ENCODE measurements at places on chromosomes 3 and 15.
A peak's percentile ranks its signal among the peaks of the same experiment; 100 is the strongest.

GRCh38 chr3:72241525-72241924, 456.6 kb upstream of the PROK2 start:
- DNase-seq: no peak

DNA sequence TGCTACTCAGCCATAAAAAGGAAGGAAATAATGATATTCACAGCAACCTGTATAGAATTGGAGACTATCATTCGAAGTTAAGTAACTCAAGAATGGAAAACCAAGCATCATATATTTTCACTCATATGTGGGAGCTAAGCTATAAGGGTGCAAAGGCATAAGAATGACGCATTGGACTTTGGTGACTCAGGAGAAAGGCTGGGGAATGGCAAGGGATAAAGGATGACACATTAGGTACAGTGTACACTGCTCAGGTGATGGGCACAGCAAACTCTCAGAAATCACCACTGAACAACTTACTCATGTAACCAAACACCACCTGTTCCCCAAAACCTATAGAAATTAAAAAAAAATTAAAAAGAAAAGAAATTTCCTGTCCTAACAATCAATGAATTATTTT, 42.7 kb downstream of the ALCAM start:
- no peak for DNase-seq

GRCh38 chr3:35602395-35602936, 36.9 kb upstream of the ARPP21 start:
- no peak for DNase-seq

DNA sequence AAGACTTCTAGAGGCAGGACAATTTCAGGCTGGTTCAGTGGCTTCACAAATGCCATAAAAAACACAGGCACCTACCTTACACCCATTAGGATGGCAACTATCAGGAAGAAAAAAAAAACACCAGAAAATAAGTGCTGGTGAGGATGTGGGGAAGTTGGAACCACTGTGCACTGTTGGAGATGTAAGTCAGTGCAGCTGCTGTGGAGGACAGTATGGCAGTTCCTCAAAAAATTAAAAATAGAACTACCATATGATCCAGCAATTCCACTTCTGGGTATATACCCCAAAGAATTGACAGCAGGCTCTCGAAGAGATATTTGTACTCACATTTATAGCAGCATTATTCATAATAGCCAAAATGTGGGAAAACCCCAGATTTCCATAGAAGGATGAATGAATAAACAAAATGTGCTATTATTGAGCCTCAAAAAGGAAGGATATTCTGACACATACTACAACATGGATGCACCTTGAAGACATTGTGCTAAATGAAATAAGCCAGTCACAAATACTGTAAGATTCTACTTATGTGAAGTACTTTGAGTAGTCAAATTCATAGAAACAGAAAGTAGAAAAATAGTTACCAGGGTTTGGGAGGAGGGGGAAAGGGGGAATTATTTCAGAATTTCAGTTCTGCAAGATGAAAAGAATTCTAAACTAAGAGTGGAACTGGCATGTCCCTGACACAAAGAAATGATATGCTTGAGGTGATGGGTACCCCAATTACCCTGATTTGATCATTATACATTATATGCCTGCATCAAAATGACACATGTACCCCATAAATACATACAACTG, 40.9 kb downstream of the NR1D2 start:
- no peak for DNase-seq

- DNase-seq: peak; percentile 84
Observed at GRCh38 chr3:15269091-15269989, 63.0 kb downstream of the SH3BP5 start.

GRCh38 chr3:112459750-112460149, 39.5 kb downstream of the BTLA start:
- DNase-seq: no peak

DNA sequence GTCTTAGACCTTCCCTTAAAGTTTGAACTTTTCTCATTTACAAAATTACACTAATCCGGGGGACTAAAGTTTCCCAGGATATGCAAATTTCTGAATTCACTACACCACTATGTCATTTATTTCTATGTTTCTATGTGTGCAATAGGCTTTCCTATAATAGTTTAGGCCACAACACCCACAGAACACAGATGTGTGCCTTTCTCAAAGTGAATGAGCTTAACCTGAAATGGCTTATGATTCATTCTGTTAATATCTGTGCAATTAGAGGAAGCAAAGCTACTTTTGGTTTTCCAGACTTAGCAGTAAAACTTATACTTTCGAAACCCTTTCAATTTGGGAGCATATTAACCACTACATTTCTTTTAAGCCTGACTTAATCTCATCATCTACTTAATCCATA, 748.1 kb downstream of the GBE1 start:
- no peak for DNase-seq

GRCh38 chr3:157226173-157226847, 66.4 kb upstream of the CCNL1 start:
- no peak for DNase-seq

DNA sequence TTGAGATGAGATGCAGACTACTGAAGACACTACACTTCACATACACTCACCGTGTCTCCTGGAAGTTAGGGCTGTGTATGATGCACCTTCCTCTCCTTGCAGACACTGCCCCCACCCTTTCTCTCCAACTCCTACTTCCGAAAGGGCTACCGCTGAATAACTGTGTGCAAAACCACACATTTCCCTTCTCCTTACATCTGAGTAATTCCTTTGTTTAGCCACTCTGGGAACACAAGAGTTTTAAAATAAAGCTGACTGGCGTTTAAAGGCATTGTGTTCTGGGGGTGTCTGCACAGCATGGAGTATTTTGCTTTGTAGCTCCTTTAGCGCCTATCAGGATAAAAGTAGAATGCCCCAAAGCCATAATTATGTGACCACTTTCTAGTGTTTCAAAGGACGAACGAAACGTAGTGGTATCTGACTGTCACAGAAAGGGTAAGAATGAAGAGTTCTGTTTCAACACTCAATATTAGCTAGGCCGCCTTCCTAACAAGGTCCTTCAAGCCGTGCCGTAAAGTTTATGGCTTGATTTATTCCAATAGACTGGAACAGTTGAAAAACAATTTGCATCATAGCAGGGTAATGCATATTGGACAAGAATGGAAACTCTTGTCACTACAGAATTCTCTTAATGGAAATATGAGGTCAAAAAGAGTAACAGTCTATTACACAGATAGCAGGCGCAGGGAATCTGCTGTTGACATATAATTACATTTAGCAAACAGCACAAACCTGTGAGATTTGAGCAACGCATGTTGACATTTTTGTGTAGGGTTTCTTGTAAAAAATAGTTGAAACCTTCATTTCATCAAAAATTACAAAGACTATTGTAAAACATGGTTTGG, 619.9 kb downstream of the FOXP1 start:
- no peak for DNase-seq

GRCh38 chr15:43100971-43101370, 4.9 kb downstream of the UBR1 start:
- DNase-seq: no peak

GRCh38 chr3:116473602-116474001, 28.3 kb upstream of the LSAMP start:
- no peak for DNase-seq

DNA sequence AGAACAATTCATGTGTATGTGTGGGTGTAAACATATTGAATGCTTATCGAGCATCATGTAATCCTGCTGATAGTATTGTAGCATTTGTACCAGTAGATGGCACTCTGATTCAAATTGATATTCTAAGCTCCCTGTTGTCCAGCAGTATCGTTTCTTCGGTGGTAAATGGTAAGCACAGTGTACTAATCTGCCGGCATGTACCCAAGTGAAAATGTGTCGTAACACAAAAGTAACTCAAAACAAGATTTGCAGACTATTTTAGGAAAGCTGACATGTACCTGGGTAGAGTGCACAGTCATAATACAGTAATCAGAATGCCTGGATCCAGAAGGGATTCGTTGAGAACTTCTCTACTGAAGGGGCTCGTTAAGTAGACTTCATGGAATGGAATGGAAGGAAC, 31.7 kb upstream of the MNS1 start:
- DNase-seq: no peak

GRCh38 chr15:34847598-34847997, 52.2 kb upstream of the ACTC1 start:
- no peak for DNase-seq

DNA sequence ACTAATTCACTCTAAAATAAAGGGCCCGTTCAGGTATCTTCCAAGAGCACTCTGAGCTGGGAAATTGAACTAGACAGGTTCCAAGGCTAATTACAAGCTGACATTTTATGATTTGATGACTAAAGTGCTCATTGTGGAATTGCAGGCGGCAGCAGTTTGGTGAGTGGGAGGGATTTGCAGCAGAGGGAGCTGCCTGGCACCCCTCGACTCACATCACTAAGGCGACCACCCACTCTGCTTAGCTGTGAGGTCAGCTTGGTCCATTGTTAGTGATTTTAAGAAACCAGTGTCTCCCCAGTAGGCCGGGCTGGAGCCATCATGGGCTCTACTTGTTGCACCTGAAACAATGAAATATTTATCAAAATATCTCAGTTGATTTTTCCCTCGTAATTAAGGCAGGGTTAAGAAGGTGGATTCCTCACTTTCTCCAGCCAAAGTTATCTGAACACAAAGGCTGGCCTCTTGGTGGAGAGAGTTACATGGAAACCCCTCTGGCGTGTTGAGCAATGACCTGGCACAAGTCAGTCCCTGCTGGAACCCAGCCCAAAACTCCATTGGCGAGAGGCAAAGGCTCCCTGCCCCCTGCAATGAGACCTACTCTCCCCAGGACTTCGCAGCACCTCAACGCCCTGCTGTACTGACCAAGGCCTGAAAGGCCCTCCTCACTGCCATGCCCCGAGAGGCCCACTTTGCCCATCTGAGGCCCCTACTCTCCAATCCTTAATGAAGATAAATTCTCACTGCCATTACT, 65.0 kb upstream of the ATP2B2 start:
- DNase-seq: no peak

DNA sequence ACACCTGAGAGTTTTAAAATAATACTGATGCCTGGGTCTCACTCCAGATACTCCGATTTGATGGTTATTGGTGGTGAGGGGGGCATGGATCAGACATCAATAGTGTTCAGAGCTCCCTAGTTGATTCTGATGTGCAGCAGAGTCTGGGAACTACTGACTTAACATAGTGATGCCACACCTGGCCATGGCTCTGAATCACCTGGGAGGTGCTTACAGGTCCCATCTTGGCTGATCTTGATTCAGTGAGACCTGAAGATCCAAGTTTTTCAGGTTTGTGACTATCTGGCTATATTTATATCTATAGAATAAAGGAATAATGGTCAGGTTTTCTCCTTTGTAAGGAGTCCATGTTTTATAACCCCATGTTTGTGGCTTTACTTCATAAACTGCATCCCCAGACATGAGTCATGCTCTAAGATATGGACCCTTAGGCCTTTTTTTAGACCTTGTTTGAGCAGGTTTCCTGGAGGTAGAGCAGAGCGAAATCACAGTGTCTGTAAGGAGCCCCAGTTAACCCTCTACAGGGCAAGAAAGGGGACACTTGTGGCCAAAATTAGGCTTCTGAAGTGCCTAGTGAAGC, 101.4 kb downstream of the LARS2 start:
- no peak for DNase-seq

- no peak for DNase-seq
Observed at GRCh38 chr3:190056742-190057141, 64.0 kb downstream of the P3H2 start.

GRCh38 chr3:164687902-164688301, 390.4 kb downstream of the SI start:
- no peak for DNase-seq

DNA sequence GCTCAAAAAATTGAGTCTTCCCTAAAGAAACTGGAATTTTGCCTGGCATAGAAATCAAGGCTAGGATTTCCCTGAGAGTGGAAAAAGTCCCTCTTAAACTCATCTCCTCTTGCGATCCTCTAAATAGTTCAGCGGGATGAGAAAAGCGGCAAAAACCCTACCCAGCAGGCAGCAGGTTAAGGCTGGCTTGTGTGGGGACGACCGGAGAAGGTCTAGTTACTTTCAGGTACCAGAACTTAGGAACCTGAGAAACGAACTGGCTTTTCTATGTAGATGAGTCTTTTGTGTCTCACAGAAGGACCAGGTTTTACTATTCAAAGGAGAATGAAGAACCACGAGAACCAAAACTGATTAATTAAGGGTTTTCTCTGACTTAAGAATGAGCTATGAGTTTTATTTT, 523.7 kb upstream of the TGFBR2 start:
- no peak for DNase-seq

DNA sequence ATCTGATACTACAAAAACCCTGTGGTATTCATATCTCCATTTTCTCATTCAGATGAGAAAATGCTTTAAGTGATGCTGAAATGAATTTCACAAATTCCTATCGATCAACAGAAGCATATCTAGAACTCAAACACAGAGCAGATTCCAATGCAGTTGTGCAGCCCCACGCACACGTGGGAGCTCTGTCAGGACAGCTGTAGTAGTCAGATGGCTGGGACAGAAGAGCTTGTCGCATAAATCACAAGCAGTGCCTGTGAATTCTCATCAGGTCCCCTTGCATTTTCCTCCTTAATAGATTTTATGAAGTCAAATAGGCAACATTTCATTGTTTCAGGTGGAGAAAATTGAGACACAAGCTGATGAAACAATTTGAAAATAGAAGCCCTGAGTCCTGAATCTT, 792.3 kb downstream of the AGBL1 start:
- no peak for DNase-seq

- no peak for DNase-seq
Observed at GRCh38 chr3:194572143-194572789, 61.0 kb downstream of the TMEM44 start.

- DNase-seq: no peak
Observed at GRCh38 chr15:96273317-96274086, 57.0 kb upstream of the NR2F2 start.

GRCh38 chr15:70164910-70165715, 67.4 kb upstream of the TLE3 start:
- no peak for DNase-seq

GRCh38 chr15:101146118-101146702, 105.6 kb downstream of the CHSY1 start:
- no peak for DNase-seq

DNA sequence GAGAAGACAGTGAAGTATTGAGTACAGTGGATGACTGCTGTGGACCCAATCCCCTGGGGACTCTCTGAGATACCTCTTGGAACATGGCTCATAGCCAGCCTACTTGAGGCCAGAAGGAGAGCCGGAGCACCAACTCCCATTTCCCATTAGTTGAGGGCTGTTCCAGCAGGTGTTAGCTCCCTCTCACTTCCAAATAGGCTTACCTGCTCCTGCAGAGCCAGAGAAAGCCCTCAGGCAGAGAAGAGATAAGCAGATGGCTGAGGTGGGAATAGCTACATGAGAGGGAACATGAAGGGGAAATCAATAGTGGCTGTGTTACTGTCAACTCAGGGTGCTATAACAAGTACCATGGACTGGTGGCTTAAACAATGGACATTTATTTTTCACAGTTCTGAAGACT, 4.6 kb upstream of the CCK start:
- DNase-seq: no peak
